ENCODE measurements at places on chromosomes 1 and 21.

GRCh38 chr1:87705233-87705632, 376.6 kb downstream of the LMO4 start:
- DNase-seq = no peak

GRCh38 chr1:20063861-20064292, 6.1 kb upstream of the PLA2G5 start:
- no peak for DNase-seq

GRCh38 chr1:230255991-230256390, 170.1 kb downstream of the PGBD5 start:
- DNase-seq = no peak

GRCh38 chr1:87816646-87817045, 488.0 kb downstream of the LMO4 start:
- DNase-seq = no peak

DNA sequence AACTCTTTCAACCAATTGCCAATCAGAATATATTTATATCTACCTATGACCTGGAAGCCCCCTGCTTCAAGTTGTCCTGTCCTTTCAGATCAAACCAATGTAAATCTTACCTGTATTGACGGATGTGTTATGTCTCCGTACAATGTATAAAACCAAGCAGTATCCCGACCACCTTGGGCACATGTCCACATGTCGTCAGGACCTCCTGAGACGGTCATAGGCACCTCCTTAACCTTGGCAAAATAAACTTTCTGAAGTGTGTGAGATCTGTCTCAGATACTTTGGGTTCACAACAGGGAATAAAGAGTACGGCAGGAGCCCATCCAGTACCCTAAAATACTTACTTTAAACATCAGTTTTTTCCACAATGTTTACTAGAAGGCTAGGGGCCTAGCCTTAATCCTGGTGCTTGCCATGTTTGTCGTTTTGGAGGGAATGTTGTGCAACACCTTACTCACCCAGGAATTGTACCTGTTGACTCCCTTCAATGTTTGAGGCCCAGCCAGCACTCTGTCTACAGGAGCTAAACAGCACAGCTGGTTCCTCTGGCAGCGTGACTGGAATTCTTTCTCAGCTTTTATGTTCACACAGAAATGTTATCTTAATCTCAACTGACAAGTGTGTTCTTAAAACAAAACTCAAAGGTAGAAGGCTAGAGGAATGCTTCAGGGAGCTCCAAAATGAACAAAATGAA, 90.8 kb upstream of the USP25 start:
- no peak for DNase-seq

- DNase-seq = no peak
Observed at GRCh38 chr1:65939636-65940035, 146.9 kb downstream of the PDE4B start.

- DNase-seq = no peak
Observed at GRCh38 chr1:59498640-59499039, 201.7 kb downstream of the FGGY start.

DNA sequence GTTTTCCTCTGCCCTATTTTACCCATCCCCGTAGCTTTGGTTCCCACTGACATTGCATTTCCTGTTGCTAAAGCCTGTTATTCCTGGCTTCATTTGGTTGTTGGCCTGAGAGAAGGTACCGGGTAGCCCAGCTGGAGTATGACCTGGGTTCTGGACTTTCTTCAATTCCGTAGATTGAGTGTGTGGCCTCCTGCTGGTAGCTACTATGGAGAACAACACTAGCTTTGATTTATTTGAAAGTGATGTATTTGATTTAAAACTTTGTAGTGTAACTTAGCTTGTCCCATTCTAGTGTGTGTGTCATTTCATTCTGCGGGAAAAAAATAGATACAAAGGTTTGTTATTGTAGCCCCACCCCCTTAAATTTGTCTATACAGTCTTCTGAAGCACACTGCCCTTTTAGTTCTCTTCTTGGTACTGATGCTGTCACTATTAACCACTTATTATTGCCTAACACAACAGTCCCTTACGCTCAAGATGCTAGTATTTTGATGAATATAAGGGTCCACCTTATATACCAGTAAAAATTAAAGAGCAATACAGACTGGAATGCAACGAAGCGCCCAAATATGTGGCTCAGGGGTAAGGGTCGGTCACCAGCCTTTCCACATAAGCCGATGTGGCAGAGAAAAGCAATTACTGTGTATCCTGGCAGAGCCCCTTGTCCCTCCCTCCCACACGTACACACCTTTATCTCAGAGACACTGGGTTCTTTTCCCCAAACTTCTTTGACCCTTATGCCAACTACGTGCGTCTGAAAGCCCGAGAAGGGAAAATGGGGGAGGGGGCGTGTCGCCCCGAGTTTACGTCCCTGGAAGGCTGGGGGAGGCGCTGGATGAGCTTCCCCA, 643 bp upstream of the MOV10 start:
- DNase-seq = no peak

DNA sequence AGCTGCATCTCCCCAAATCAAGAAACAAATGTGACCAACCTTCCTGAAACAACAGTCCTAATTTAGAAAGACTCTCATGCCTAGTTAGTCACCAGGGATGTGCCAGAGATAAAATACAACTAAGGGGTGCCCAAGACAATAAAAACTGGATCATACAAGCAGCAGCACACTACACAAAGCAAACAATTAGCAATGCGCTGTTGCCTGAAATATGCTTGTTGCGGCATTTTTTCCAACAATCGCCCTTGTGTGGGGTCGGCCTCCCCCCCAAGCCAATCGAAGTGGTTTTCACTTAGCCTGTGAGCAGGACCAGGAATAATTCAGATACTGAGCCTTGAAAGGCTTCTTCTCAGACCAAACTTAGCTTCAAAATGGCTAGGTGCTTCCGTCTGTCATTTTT, 1.4 kb upstream of the STMN1 start:
- no peak for DNase-seq

- DNase-seq = no peak
Observed at GRCh38 chr1:90486996-90487395, 230.1 kb downstream of the BARHL2 start.

DNA sequence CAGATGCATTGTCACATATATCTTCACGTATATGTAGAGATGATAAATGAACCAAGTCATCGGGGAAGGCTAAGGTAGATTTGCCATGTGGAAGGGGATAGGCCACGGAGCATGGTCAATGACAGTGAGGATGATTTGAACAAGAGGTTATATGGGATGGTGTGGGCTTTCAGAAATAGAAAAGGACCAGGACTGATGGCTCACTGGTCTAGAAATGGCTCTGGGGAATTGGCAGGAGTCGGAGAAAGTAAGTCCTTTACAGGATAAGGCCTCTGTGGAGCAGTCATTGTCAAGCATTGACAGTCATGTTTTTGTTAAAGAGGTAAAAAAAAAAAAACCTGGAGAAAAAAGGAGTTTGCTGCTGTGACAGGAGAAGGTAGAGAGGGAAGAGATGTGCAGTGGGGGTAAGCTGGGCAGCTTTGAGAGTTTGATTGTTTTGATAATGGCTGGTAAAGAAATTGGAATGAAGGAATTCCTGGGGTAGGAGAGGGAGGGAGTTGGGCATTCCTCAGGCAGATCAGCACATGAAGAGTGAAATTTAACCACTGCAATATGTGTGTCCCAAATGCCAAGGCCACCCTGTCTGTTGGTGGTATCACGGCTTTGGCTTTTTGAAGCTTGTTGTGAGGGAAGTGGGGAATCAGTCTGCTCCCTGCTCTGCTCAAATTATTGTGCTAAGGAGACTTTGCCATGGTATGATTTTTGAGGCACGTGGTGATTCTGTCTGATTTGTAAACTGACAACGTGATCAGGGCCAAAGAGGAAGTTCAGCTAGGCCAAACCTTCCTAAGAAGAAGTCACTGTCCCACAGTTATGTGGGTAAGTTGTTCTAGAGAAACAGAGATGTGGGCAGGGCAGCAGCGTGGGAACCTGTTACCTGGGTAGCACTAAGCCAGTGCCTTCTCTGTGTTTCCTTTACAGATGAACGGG, 26.0 kb downstream of the MACF1 start:
- no peak for DNase-seq

- no peak for DNase-seq
Observed at GRCh38 chr1:62295921-62296491, 23.2 kb downstream of the KANK4 start.

- DNase-seq = no peak
Observed at GRCh38 chr1:36298640-36299039, 7.5 kb upstream of the SH3D21 start.

GRCh38 chr1:46094471-46095005, 37.9 kb downstream of the PIK3R3 start:
- DNase-seq = no peak

DNA sequence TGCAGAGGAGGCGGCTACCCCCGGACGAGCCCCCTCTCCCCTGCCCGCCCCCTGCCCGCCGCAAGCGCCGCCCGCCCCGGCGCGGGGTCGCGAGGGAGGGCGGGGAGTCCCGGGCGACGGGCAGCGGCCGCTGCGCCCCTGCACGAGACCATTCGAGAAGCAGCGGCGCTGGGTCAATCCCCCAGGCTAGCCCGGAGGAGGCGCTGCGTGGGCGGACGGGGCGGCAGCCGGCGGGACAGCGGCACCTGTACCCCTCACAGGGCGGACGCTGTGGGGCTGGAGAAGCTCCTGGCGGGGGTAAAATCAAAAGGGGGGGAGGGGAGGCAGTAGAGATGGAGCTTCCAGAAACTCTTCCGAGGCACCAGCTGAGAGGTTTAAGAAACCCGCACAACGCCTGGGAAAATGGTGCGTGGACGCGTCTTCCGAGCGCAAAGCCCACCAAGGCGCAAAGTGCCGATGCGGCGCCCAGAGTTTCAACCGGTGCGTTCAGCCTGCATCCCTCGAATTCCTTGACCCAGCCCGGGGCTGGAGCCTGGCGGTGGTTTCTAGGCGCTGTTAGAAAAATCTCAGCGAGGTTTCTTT, at the start of gene PLPPR5:
Gene PLPPR5 (minus strand): TSS at position 1 of the 582 bp plus-strand sequence. CDS start 190 bp downstream, outside the sequence.
- DNase-seq = no peak

GRCh38 chr1:92244376-92244775, 26.7 kb downstream of the C1orf146 start:
- no peak for DNase-seq

- no peak for DNase-seq
Observed at GRCh38 chr1:172148707-172149106, 271.8 kb upstream of the C1orf105 start.

DNA sequence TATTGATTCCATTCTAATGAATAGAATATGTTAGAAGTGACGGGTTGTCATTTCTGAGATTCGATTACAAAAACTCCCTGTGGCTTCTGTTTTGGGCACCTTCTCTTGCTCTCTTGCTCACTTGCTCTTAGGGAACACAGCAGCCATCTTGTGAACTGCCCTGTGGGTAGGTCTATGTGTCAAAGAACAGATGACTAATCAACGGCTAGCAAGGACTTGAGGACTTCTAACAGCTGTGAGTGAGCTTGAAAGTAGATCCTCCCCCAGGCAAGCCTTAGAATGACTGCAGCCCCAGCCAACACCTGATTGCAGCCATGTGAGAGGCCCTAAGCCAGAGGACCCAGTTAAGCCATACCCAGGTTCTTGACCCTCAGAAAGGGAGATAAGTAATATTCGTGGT, 49.3 kb downstream of the AZIN2 start:
- DNase-seq = no peak

DNA sequence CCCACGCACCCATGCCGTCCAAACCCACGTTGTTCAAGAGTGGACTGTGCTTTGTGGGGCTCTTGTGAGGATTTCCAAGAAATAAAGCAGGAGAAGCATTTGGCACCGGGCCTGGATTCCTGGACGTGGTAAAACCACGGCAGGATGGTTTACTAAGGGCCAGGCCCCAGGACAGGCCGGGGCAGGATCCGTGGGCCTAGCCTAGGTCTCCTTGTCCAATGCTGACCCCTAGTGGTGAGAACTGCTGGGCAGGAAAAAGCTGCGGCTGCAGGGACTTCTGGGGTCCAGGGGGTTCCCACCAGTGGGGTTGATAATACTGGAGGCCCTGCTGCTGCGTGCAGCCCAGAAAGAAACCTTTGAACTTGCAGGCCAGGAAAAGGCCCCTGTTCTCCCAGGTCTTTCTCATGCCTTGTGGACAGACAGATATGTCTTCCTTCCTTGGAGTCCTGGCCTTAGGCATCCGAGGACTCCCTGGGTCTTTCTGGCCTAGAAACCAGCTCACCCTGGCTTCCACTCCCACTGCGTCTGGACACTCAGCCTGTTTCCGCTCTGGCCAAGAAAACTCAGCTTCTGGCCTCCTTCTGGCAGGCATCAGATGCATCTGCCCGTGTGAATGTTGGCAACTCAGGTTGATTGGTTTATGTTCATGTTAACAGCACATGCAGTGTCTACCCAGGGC, 106.9 kb upstream of the TMEM51 start:
- DNase-seq = no peak

GRCh38 chr1:181189245-181189644, 100.7 kb downstream of the IER5 start:
- DNase-seq = no peak
